ENCODE measurements at places on chromosomes 1 and 21.

DNA sequence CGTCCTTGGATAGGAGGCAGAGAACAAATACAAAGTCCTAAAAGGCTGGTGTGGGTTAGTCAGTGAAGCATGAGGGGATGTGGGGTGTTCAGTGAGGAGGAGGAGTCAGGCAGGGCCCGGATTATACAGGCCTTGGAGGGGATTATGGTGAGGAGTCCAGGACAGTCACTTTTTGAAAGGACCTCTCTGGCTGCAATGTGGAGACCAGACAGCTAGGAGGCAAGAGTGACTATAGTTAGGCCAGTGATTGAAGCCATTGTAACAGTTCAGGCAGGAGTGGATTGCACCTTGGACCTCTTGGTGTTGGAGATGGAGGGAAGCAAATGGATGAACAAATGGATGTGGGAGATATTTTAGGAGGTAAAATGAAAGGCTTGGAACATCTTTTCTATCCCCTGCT, 115.8 kb downstream of the C1orf94 start:
- DNase-seq: no peak

- DNase-seq: no peak
Observed at GRCh38 chr1:152107984-152108881, 7.0 kb downstream of the TCHH start.

DNA sequence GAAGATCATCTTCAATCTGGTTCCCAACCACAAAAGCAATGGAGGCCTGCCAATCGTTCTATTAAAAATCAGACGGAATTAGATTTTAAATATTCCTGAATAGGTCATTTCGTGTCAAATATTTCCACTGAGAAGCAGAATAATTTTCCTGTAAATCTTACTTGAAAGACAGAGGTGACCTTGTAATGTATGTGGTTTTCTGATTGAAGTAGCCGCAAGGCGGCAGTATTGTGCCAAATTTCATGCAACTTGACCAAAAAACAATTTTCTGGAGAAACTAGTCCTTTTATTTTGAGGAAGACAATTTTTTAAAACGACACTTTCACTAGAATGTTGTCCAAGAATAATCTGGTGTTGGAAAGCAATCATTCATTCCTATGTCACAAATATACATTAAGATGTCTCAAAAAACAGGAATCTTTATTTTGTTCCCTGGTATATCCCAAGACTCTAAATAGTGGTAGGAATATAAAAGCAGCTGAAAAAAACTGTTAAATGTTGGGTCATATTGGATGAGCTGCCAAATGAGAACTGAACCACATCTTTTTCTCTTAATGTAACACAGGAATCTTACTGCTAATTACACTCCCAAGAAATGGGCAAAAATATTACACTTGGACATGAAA, 33.6 kb downstream of the SPAG17 start:
- peak; percentile 24 for DNase-seq

DNA sequence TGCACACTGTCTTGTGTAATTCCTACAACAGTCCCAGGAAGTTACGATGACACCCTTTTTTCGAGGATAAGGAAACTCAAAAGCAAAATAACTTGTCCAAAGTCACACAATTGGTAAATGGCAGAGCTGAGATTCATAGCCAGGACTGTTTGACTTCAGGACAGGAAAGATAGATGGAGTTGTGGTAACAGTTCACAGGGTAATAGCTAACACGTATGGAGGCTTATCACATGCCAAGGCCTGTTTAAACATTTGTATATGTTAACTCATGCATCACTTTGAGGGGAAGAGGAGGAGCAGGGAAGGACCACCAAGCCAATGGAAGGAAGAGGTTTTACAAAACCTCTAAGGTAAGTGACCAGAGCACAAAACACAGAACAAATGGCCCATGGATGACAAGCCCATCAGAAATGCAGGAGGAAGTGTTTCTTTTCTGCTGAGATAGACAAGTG, 2.8 kb downstream of the DHCR24 start:
- no peak for DNase-seq

DNA sequence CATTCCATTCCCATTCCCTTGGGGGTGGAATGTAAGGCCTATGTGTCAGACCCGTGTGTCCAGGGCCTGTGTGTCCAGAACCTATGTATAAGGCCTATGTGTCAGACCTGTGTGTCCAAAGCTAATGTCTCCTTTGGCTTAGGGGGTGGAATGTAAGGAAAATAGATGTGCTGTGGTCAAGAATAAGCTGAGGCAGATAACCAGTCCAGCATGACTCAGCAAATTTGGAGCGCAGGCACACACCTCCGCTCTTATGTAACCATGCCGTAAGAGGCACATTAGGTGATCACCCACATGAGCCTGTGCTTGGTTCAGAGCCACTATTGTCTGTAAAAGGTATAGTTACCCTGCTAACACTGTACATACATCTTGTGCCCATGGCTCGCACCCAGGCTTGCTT, 150.8 kb upstream of the SGIP1 start:
- DNase-seq: no peak

GRCh38 chr1:26754086-26754874, 33.5 kb upstream of the PIGV start:
- DNase-seq: no peak

DNA sequence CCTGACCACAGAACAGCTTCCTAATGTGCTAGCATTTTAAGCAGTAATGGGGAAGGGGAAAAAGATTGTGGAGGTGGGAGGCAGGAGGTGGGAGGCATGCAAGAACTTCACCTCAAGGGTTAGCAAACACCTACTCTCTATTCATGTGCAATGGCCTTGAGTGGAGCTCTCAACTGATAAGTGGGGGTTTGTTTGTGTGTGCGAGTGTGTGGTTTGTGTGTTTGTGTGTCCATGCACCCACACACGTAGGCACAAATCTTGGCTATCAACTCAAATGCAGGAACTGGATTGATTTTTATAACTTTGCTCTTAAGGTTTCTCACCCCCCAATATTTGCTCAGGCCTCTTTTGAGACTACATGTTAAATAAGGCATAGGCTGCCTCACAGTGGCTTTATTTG, 78.6 kb downstream of the SYT6 start:
- DNase-seq: no peak

DNA sequence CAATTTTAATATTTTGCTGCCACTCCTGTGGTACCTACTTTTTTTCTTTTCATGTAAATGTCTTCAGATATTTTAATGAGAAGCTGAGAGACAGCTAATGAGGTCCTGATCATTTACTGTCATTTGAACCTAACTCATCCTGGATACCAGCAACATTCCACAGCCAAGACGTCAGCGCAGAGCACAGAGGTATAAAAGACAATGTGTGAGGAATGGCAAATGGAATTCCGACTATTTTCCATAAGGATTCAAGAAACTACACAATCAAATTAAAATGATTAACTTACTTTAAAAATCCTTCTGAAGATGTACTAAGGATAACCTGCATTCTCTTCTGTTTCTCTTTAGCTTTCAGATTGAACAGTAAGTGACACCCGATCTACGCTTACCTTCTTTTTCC, 38.8 kb downstream of the HEATR1 start:
- DNase-seq: no peak

DNA sequence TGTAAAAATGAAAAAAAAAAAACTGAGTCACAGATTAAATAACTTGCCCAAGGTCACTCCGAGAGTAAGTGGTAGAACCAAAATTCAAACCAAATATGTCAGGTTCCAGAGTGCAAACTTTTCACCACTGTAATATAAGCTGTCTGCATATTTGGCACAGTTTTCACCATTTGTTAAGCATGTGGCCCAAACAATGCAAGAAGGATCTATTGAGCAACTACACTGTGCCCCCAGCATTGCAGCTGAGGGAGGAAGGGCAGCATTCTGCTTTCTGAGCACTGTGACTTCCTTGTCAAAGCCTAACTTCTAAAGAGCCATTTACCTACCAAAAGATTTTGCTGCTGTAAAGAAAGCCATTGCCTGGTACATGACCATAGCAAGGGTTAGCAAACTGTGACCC, 133.4 kb downstream of the SYT2 start:
- no peak for DNase-seq

GRCh38 chr21:18430341-18430740, 26.8 kb upstream of the TMPRSS15 start:
- DNase-seq: no peak

DNA sequence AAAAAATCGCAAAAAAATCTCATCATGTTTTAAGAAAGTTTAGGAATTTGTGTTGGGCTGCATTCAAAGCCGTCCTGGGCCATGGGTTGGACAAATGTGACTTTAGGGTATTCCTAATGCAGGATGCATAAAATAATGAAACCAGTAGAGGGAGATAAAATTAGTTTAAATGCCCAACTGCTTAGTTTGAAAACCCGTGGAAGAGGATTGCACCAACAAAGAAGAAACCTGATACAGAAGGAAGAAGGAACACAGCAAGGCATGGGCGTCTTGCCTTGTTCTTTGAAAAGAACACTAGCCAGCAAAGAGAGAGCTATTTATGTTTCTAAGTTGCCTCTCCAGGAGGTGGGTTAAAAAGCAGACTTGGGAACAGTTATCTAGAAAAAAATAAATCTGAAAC, 37.9 kb downstream of the WDR3 start:
- DNase-seq: no peak

- DNase-seq: peak; percentile 75
Observed at GRCh38 chr21:43916691-43917514, 51.9 kb downstream of the AGPAT3 start.

GRCh38 chr1:93969371-93969770, 60.1 kb upstream of the GCLM start:
- no peak for DNase-seq

GRCh38 chr1:159804924-159805323, 2.8 kb downstream of the FCRL6 start:
- no peak for DNase-seq

- no peak for DNase-seq
Observed at GRCh38 chr1:202812176-202813026, 1.6 kb downstream of the PCAT6 start.

GRCh38 chr21:44523567-44524413, 16.2 kb downstream of the KRTAP10-1 start:
- no peak for DNase-seq

GRCh38 chr1:1460540-1461130, 10.9 kb upstream of the ATAD3B start:
- DNase-seq: no peak

- DNase-seq: no peak
Observed at GRCh38 chr1:88729297-88729696, 45.2 kb downstream of the PKN2 start.

DNA sequence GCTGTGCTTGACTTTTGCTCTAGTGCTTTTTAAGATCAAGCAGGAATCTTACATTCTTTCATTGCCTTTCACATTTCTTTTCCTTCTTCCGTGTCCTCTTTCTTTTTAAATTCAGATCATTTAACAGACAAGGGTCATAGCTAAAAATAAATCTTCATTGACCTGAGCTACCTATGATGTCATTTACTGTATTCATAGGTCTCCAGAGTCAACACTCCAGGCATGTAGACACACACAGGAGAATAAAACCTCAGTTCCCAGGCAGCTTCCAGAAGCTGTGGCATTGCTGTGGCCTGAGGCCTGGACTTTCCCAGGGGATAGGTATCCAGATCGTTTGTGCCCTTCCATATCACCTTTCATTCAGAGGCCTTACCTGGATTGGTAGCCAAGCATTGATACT, 38.5 kb upstream of the ENAH start:
- DNase-seq: no peak

DNA sequence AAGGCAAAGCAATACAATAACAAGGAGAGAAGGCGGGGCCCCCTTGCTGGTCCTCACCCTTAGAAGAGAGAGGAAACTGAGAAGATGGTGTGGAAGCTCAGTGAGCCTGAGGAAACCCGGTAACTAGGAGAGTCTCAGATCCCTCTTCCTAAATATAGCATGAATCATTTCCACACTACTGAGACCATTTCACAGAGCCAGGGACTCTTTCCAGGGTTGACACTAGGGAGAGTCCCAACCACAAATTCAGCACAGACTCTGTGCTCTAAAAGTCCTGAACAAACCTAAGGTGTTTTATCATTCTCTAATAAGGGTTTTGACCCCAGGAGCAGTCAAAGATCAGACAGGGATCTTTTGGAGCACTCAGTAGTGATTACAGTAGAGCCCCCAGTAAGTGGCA, 647.7 kb downstream of the KCNT2 start:
- no peak for DNase-seq

DNA sequence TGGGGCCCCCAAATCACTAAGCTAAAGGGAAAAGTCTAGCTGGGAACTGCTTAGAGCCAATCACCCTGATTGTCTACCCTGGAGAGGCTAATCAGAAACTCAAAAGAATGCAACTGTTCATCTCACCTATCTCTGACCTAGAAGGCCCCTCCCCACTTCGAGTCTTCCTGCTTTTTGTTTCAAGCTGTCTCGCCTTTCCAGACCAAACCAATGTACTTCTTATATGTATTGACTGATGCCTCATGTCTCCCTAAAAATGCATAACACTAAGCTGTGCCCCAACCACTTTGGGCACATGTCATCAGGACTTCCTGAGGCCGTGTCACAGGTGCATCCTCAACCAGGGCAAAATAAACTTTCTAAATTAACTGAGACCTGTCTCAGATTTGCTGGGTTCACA, 209.5 kb downstream of the APP start:
- DNase-seq: no peak

DNA sequence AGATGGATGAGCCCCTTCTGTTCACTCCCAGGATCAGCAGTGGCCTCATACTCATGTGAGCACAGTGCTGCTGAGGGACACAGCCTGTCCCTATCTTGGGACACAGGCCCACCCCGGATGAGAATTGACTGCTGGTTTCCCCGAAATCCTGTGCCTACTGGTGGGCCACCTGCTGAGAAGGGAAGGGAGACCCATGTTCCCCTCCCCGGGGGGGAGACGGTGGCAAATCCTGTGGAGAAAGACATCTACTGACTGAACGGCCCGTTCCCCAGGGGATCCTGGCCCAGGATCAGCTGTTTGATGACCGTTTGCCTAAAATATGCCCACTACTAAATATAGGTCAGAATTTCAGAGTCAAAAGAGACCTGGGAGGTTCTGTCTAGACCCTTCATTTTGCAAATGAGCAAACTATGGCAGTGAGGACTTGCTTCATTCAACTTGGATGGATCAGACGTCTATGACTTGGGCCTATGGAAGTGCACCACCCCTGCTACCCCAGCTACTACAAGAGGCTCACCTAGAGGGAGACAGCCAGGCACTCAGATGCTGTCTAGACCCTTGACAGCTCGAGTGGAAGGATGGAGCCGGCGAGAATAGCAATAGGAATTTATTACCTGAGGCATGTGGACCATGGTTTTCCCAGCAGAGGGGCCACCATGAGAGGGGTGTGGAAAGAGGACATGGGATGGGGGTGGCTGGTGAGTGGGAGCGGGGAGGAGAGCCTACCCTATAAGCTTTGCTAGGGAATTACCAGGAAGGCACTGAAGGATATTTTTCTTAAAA, 15.6 kb upstream of the THEMIS2 start:
- no peak for DNase-seq

- no peak for DNase-seq
Observed at GRCh38 chr1:215665215-215665614, 98.1 kb downstream of the KCTD3 start.
